Amygdala (tissue), 56 donors: ENCODE measurements at places on chromosomes 7 and 10.

DNA sequence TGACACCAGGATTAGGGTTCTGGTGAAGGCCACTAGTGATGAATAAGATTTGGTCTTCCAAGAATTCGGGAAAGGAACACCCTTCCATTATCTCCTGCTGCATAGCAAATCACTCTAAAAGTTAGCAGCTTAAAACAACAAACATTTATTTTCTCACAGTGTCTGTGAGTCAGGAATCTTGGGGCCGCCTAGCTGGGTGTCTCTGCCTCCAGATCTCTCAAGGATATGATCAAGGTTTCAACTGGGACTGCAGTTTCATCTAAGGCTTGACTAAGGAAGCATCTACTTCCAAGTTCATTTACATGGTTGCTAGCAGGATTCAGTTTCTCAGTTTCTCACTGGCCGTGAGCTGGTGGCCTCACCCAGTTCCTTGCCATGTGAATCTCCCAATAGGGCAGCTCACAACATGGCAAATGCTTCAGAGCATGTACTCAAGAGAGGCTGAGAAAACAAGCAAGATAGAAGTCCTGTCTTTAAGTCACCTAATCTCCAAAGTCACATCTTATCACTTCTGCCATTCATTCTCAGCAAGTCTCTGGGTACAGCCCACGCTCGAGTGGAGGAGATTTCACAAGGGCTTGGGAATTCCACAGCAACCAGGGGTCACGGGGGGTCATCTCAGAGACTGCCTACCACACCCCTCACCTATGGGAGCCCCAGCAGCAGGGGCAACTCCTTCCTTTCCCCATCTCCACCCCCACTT, 26.8 kb downstream of the TLX1 start:
- DNase-seq: no peak

DNA sequence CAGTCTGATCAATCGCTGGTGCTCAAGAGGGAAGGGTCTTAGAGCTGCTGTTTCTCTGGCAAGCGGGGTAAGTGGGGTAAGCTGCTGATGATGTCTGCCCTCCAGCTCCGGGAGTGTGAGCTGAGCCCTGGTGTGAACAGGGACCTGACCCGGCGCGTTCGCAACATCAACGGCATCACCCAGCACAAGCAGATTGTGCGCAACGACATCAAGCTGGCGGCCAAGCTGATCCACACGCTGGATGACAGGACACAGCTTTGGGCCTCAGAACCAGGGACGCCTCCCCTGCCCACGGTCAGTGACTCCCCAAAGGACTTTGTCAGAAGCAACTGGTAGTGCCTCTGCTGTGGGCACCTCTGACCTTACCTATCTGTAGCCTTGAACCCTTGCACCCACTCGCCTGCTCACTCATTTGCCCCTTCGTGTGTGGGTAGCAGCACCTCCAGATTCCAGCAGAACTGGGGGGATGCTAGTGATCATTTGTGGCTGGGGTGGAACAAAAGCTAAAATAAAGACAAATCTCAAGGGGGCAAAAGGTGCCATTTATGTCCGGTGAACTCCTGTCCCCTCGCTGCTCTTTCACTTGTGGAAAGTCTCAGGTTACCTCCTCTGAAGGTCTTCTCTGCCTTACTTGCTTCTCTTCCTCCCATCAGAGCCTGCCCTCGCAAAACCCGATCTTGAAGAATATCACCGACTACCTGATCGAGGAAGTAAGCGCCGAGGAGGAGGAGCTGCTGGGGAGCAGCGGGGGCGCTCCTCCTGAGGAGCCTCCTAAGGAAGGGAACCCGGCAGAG, 3.2 kb downstream of the UFSP1 start:
- no peak for DNase-seq

DNA sequence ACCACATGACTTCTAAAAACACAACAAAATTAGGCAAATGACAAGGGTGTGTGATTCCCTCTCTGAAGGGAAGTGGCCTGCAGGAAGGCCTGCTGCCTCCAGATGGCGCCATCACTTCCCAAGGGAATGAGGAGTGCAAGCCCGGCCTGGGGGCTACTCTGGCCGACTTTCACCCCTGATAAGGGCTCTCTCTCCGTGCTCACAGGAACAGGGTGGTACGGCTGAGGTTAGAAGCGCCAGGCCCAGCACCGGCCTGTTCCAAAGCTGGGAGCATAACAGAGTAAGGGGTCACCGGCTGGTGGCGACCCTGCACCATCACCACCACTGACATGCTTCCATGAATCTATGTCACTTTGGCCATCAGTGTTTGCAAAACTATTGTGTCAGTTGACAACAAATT, 13.1 kb downstream of the RBP3 start:
- no peak for DNase-seq

DNA sequence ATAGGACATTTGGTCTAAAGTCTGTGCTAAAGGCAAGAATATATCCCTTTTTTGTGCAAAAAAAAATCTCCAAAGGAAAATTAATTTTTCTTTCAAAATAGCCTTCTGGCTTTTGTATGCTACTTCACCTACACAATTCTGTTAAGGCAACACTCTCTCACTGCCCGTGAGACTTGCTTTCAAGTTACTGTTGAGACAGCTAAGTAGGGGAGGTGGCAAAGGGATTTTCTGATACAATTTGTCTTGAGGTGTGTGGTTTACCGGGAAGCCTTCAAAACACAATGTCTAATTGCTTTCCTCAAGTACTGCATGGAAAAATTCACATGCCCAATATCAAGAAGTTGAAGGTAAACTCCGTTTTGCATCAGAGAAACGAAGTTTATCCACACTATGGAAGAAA, 50.8 kb upstream of the RSU1 start:
- DNase-seq: no peak
